Pulmonary artery endothelial cell (primary cell): ENCODE measurements at places on chromosomes 12 and 14. TPM values are rescaled to one million over a fixed set of nuclear protein-coding genes. Genes with fewer than 3 reads are reported as not detected.
A peak's percentile ranks its signal among the peaks of the same experiment; 100 is the strongest.

DNA sequence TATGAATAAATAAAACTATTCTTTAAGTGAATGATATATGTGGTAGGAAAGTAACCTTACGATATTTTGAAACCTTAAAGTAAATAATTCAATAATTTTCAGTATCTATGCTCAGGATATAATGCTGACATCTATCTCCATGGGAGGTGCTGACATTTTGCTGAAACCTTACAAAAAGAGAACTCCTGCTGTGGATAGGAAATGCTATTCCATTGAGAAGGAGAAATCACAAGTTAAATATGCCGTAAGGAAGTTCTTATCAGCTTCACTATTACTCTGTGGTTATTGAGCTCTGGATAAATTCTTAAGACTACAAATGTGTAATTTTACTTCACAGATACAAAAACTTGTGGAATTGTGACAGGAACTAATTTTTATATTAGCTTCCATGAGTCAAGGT, 722.1 kb downstream of the TMTC2 start:
- DNase-seq = no peak

GRCh38 chr12:30450226-30450625, 245.4 kb downstream of the IPO8 start:
- no peak for DNase-seq

- no peak for DNase-seq
Measured at GRCh38 chr12:26278266-26278665, 82.9 kb downstream of the SSPN start.

- peak; percentile 26 for DNase-seq
Measured at GRCh38 chr12:124863416-124864325, at the start of gene SCARB1. Gene SCARB1 (minus strand): TSS chr12:124863864. CDS start chr12:124863720, 144 bp downstream.

GRCh38 chr12:55955800-55956508, 9.9 kb downstream of the PMEL start:
- DNase-seq = no peak

DNA sequence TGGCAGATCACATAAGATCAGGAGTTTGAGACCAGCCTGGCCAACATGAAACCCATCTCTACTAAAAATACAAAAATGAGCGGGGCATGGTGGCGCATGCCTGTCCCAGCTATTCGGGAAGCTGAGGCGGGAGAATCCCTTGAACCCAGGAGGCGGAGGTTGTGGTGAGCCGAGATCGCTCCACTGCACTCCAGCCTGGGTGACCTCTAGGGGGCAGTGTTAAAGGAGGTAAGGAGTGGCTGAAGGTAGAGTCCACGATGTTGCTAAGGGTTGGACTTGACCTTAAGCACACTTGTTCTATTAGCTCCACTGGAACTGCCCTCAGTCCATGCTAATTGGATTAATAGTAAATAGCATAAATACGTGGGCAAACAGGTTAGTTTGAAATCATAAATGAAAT, 62.4 kb upstream of the PSMC1 start:
- no peak for DNase-seq

GRCh38 chr14:99268810-99269707, 2.9 kb downstream of the BCL11B start:
- no peak for DNase-seq

DNA sequence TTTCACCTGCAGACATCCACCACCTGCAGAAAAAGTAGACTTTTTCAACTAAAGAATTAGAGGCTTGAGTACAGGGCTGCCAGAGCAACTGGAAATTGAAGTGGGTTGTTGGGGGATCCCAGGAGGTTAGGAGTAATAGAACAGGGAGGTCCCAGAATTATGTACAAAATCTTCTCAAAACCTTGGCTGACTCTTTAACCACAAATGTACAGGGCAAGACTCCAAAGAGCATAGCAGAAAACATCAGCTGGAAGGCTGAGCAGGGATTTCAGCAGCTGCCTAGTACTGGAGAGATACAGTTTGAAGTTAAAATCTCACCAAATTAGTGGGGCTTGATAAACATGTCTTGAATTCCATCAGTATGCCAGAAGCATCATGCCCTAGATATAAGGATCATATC, 191.6 kb downstream of the CRADD start:
- no peak for DNase-seq

DNA sequence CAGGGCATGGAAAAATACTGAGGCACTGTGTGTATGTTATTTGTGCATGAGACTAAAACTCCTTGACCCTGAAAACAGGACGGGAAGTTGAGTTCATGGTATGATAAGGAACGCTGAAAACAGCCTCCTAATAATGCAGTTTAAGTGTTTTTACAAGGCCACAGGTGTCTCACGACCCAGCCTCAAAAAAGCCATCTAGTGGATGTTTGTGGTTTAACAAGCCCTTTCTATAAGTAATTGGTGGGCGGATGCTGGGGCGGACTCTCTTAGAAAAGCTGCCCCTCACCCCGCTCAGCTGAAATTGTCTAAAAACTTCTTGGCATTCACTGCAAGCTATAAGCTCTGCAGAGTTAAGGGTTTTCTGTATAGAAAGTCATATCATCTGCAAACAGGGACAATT, 184.5 kb downstream of the NUBPL start:
- DNase-seq = no peak

GRCh38 chr12:118038137-118038536, 21.6 kb downstream of the RFC5 start:
- DNase-seq = no peak

DNA sequence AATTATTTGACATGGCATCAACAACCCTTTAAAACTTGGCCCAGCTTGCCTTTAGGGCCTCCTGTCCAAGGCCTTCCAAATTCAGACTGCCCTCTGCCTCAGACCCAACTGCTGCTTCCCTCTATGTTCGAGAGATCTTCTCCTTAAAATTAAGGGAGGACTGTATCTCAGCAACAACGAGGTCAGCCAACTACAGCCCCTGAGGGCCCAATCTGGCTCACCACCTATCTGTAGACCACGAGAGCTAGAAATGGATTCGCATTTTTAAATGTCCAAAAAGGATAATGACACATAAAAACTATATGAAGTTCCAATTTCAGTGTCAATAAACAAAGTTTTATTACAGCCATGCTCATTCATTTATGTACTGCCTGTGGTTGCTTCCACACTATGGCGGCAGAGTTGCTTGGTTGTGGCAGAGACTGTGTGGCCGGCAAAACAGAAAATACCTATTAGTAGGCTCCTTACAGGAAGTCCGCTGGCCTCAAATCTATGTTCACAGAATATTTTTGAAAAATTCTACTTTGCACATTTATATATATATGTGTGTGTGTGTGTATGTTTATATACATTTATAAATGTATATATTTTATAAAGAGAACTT, 1026.9 kb downstream of the BCL11B start:
- no peak for DNase-seq

DNA sequence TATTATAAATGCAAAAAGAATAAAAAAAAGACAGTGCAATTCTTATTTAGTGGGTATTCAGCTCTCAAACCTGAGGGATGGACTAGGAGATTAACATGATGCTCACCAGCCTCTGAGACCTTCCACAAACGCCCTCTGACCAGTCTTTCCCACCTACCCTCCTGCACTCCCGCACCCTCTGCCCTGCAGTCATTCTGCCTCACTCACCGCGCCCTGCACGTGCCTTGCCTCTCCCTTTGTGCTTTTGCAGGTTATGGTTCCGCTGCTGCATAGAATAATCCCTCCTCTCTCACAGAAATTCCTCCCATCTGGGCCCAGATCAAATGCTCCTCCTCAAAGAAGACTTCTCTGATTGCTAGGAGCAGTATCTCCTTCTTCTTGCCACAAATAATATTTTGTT, 28.5 kb upstream of the TMCC3 start:
- DNase-seq = no peak

DNA sequence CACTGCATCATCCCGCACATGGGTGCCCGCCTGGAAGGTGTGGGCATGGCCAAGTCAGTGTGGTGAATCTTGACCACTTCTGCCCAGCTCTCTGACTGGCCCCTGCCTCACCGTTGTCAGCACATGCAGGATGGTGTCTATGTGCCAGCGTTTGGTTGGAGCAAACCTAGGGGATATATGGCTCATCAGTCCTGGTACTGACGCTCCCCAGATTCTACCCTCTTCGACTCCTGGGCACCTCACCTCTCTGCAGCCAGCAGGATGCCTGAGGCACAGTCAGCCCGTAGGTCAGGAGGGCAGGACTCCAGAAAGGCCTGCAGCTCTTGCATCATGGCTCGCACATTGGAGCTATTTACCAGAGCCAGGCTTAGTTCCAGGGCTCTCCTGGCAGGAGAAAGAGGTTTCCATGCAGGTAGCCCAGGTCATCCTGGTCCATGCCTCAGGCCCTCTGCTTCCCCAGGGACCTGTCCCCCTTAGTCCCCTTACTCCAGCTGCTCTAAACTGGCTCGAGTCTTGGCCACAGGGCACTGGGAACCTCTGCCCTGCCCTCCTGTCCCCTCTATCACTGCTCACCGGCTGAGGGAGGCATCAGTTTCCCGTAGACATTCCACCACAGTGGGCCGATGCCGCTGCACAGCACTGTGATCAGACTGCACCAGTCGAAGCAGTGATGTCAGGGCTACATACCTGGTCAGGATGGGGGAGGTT, 4.0 kb downstream of the AP1G2 start:
- DNase-seq = no peak

DNA sequence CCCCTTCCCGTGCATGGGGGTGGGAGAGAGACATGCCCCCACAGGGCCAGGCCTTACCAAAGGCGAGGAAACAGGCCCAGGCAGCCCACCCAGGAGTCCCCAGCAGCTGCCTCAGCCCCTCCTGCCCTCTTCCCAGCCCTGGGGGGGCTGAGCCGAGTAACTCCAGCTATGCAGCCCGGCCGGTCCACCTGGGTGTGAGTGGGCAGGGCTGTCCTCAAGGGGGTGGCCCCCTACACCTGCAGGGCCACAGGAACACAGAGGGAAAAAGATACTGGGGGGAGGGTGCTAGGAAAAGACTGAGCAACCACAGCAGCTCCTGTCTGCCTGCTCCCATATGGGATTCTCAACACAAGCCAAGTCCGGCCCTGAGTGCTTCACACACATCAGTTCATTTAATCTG, 7.6 kb downstream of the FIGNL2 start:
- no peak for DNase-seq

DNA sequence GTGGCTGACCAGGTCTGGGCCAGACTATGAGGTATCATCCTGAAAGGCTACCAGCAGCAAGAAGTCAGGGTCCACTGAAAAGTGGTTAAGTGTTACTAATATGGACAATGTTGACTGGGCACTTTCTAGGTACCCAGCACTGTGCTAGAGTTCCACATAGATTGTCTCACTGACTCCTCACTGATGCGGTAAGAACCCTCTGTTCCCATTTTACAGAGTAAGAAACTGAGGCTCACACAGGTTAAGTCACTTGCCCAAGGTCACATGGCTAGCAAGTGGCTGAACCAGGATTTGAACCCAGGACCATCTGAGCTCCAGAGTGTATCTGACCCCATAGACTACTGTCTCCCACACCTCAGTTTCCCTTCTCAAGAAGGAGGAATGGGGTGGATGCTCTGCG, 4.6 kb upstream of the CCDC85C start:
- DNase-seq = no peak

DNA sequence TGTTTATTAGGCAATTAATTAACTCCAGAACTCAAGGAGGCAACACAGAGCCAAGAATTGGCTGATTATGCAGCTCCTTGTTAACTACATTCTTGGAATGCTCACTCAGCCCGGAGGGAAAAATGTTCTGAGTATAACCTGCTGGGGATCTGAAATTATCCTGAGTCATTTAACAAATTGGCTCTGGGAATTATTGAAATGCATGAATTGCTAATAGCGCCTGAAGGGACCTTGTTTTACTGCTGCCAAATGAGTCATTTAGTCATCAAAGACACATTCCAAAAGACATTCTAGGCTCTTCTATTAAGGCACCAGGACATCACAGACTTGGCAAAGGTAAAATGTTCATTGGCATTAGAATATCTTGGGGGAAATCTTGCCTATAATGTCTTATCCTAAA, 13.0 kb downstream of the TMEM52B start:
- DNase-seq = no peak

GRCh38 chr12:115672506-115673080, 604.9 kb downstream of the MED13L start:
- DNase-seq = no peak

- DNase-seq = no peak
Measured at GRCh38 chr14:99572173-99572999, 31.6 kb downstream of the CCDC85C start.

- DNase-seq = no peak
Measured at GRCh38 chr12:9649532-9649940, 20.0 kb upstream of the CLEC2D start.

- no peak for DNase-seq
Measured at GRCh38 chr12:57607958-57608663, 3.1 kb upstream of the ARHGEF25 start.

DNA sequence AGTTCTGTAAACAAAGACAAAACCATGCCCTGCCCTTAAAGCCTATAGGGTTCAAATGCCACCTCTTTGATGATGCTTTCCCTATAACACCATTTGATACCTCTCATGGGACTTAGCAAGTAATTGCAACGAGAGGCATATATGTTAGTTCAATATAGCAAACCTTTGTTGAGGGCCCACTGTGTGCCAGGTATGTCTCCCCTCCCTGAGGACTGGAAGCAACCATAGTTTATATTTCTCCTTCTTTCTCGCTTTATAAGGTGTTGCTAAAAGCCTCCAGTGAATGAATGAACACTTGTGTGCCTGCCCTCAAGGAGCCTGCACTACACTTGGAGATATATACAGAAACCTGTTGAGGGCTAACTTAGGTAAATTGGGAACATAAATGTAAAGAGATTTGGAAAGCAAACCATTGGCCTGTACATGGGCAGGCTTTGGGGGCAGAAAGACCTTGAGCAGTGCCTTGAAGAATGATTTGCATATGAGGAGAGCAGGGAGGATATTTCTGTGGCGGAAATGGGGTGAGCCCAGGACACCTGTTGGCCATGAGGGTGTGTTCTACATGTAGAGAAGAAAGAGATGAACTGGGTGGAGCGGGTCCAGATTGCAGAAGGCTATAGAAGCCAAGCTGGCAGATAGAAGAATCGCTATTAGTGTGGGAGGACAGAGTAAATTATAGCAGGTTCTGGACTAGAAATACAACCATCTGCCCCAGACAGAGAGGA, 1.8 kb upstream of the CKAP4 start:
- no peak for DNase-seq

Gene ALX1
- not detected in 2 replicates for total RNA-seq

Gene GPR68
- 0.46 and 1.3 TPM in 2 replicates for total RNA-seq

Gene IQSEC3
- total RNA-seq = not detected in 2 replicates

Gene GATC
- 24.7 and 28.5 TPM in 2 replicates for total RNA-seq

Gene POTEM
- not detected in 2 replicates for total RNA-seq

Gene TCL1B
- not detected in 2 replicates for total RNA-seq

Gene NPFF
- total RNA-seq = not detected in 2 replicates

Gene ARHGAP5
- 37.4 and 42.1 TPM in 2 replicates for total RNA-seq

Gene RNF212B
- total RNA-seq = not detected in 2 replicates

Gene OR11G2
- not detected in 2 replicates for total RNA-seq
